Brain pericyte (primary cell): ENCODE measurements at places on chromosomes 3 and 15.

GRCh38 chr15:57503911-57504598 lies 87.6 kb upstream of the MYZAP start:
- peak; percentile 36 for DNase-seq

- no peak for DNase-seq
Observed at GRCh38 chr3:146178006-146178689, 17.2 kb upstream of the PLOD2 start.

DNA sequence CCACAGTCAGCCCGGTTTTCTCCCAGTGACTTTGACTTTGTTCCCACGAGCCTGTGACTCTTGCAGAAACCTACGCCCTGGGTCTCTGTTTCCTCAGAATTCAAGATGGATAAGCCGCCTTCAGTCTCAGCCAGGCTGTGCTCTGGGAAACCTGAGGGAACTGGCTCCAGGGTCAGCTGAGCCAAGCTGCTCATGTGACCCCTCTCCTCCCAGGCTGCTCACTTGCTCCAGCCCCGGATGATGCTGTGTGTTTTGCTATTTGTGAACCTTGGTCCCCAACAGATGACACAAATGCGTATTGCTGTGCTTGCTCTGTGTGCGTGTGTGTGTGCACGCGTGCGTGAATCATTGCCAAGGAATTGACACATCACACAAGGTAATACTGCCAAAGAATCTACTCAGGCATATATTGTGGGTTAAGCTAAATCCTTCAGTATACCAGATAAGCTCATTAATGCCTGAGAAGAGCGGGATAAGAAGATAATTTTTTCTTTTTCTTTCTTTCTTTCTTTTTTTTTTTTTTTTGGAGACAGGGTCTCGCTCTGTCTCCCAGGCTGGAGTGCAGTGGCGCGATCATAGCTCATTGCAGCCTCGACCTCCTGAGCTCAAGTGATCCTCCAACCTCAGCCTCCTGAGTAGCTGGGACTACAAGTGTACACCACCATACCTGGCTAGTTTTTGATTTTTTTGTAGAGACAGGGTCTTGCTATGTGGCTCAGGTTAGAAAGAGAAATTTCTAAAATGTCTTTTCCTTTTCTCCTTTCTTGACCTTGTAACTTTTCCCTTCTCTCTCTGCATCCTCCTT lies 29.2 kb upstream of the UMPS start:
- peak; percentile 47 for DNase-seq

- DNase-seq: no peak
Observed at GRCh38 chr3:132435911-132436425, 18.7 kb downstream of the DNAJC13 start.

DNA sequence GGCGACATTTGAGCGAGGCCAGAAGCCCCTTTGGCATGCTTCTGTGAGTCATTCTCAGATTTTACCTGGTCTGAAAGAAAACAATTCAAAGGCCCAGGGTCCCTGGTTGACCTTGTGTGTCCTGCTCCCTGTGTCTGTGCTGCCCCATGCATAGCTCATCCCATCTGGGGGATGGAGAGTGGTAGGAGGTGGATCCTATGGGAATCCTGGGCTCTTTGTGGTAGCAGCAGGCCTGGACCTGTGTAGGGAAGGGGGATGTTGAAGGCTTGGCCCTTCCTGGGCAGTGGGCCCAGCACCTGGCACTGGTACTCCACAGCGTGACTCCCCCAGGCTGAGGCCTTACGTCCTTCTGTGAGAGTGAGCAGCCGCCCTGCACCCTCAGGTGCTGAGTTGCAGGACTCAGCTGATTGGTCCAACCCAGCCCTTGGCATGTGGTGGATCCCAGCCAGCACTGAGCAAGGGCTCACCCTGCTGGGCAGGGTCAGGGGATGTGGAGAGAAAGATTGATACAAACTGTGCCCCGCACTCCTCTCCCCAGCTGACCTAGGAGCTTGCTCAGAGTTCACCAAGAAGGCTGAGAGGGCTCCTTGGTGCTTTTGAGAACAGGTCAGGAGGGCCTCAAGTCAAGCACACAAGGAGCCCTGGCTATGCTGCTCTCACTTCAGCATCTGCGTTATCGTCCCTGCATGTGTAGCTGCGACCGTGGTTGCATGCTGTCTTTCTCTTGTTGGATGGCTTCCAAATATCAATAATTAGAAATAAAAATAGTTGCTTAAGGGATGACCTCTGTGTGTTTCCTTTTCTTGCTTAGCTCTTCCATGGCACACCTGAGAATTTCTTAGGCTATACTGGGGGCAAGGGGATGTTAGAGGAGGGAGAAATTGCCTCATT lies 21.4 kb upstream of the JMJD7 start:
- no peak for DNase-seq

- no peak for DNase-seq
Observed at GRCh38 chr3:197105786-197106185, 76.2 kb upstream of the MELTF start.

- no peak for DNase-seq
Observed at GRCh38 chr15:80934761-80935221, 54.8 kb downstream of the MESD start.

DNA sequence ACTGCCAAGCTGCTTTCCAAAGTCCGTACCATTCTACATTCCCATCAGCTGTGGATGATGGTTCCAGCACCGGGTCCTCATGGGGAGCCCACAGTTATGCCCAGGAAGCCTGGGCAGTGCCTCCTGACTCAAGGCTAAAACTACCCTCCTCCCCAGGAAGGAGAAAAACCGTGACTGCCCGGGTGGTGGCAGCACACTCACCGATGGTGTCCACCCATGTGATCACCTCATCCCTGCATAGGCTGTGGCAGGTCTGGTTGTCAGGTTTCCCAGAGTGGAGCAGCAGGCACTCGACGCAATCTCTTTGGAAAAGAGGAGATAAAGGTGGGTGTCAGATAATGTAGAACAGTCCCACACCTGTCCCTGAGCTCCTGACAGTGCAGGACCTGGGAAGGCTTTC lies 38.6 kb downstream of the UMPS start:
- no peak for DNase-seq

DNA sequence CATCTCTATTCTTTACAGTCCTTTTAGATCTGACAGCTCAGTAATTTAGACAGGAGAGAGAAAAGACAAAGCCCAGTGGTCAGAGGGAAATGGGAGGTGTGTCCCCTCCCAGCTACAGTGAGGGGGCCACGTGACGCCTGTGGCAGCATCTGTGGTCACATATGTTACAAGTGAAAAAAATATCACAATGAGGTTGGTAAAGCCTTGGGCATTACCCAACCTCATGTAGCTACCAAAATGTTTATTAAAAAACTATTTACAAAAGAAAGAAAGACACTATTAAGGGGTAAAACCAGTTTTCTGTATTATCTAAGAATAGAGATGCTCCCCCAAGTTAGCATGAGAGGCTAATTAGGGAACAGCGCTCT lies 42.9 kb upstream of the PLCL2 start:
- DNase-seq: no peak

- DNase-seq: no peak
Observed at GRCh38 chr15:71632576-71633195, 177.7 kb upstream of the NR2E3 start.

- no peak for DNase-seq
Observed at GRCh38 chr3:12246497-12247163, 42.2 kb upstream of the PPARG start.

- no peak for DNase-seq
Observed at GRCh38 chr3:52696830-52697631, 8.6 kb downstream of the GLT8D1 start.

DNA sequence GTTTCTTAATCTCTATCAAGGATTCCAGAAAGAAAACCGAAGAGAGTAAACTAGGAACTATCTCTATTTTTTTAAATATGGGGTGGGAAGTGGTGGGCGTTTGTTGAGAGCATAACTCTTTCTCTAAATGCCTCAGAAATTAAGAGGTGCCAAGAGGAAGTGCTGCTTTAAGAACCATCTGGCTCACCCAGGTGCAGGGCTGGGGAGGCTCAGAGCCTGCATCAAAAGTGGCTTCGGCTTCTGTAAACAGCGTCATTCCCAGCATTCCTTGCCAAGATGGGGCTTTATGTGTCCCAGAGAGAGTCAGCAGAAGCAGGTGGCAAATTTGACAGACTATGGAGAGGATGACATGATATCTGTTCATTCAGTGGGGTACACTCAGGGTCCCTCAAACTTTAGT lies 123.3 kb upstream of the BFSP2 start:
- no peak for DNase-seq

DNA sequence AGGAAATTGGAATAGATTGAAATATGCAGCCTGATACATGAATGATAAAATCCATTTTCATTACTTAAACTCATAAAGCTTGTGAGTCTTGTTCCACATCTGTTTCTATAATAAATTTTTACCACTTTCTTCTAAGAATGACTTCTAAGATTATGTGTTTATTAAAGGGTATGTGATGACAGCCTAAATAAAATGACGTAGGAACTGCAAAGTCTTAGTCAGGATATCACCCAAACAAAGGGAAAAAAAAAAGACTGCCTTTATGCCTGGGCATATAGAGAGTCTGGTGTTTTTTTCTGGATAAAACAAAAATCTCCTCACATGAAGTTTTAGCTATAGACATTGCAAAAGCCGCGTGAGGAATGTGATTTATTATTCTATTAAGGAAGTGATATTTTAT lies 844.0 kb downstream of the DIPK2A start:
- no peak for DNase-seq

- no peak for DNase-seq
Observed at GRCh38 chr3:48935530-48935929, 16.9 kb downstream of the ARIH2 start.

GRCh38 chr3:108292450-108292849 lies 3.9 kb upstream of the HHLA2 start:
- no peak for DNase-seq

DNA sequence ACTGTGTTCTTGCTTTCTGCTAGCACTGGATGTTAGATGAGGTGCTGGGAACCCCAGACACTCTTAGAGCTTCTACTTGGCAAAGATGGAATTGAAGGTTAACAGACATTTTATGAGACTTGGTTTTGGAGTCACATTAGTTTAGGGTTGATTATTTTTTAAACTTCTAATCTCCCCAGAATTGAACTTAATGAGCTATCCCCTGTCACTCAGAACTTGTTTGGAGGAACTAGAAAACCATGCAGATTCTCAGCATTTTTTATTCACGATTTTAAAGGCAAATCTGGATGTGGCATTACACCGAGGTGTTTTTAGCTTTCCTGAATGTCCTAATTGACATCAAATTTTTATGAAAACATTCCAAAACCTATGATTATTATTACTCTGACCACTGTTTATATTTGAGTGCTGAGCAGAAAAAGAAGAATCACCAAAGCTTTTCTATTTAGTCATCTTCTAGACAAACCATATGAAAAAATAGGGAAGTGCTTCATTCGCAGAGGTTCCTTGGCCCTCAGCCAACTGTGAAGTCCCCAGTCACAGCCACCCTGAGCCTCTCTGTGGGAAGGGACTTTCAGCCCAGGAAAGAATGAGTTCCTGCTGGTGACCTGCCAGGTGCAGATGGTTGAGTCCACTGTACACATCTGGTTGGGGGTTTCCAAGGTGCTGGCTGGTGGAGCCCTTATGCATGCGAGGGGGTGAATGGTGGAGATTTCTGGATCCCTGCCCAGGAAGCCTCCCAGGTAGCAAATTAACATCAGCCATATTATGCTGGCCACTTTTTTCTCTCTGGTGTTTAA lies 196.0 kb upstream of the TOPAZ1 start:
- no peak for DNase-seq
